ENCODE measurements at places on chromosomes 4 and X.

- no peak for DNase-seq
Observed at GRCh38 chrX:51641421-51642021, 22.8 kb upstream of the CENPVL3 start.

GRCh38 chrX:68930542-68931317 is 101.9 kb downstream of the EFNB1 start:
- no peak for DNase-seq

- no peak for DNase-seq
Observed at GRCh38 chr4:67052814-67053675, 492.3 kb downstream of the CENPC start.

- DNase-seq: no peak
Observed at GRCh38 chrX:50718776-50719175, 95.2 kb downstream of the SHROOM4 start.

GRCh38 chr4:110484767-110485166 is 8.8 kb downstream of the ENPEP start:
- no peak for DNase-seq

DNA sequence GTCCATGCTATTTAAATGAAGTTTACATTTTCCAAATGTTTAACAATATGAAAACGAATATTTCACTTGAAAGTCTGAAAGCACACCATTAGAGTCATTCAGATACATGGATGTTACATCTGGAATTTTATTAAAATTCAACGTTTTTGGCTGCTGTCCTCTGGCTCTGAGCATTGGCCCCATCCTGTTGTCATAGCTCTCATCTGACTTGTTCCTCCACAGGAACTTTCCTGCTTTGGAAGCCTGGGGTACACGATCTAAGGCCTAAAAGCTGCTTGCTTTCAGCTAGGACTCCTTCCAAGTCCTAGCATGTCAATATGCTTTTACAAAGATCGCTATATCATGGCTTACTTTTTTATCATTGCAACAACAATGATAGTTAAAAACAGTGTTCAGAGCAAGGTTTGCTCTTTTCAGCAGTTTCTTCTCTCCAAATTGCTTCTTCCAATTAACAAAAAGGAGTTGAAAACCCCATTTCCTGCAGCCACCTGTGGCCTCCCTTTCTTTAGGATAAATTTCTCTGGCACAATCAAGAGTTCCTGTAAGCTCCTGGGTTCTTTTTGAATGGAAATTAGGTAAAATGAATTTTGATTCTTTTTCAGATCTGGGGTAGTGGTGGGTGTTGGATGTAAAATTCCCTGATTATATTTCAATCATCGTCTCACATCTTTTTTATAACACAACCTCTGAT is 413.4 kb upstream of the AGA start:
- no peak for DNase-seq

- no peak for DNase-seq
Observed at GRCh38 chr4:148205476-148205875, 236.7 kb downstream of the NR3C2 start.

GRCh38 chr4:107133965-107134653 is 98.0 kb upstream of the DKK2 start:
- DNase-seq: no peak

GRCh38 chr4:18980516-18981233 is 959.1 kb upstream of the LCORL start:
- no peak for DNase-seq

DNA sequence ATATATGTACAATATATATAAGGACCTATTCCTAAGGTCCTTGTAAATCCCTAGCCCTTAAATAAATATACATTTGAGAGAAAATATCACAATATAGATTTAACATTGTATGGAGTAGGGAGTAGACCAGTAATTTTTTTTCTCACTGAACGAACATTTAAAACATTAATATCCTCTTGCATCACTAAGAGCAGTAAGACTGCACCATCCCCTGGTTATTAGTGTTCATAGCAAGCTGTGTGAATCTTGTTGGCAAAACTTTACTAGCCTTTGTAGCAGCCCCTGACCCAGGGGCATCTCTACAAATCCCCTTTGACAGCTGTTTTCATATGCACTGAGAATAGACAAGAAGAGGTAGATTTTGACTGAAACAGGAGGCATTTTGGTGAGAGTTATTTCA is 146.5 kb downstream of the IL1RAPL2 start:
- no peak for DNase-seq

DNA sequence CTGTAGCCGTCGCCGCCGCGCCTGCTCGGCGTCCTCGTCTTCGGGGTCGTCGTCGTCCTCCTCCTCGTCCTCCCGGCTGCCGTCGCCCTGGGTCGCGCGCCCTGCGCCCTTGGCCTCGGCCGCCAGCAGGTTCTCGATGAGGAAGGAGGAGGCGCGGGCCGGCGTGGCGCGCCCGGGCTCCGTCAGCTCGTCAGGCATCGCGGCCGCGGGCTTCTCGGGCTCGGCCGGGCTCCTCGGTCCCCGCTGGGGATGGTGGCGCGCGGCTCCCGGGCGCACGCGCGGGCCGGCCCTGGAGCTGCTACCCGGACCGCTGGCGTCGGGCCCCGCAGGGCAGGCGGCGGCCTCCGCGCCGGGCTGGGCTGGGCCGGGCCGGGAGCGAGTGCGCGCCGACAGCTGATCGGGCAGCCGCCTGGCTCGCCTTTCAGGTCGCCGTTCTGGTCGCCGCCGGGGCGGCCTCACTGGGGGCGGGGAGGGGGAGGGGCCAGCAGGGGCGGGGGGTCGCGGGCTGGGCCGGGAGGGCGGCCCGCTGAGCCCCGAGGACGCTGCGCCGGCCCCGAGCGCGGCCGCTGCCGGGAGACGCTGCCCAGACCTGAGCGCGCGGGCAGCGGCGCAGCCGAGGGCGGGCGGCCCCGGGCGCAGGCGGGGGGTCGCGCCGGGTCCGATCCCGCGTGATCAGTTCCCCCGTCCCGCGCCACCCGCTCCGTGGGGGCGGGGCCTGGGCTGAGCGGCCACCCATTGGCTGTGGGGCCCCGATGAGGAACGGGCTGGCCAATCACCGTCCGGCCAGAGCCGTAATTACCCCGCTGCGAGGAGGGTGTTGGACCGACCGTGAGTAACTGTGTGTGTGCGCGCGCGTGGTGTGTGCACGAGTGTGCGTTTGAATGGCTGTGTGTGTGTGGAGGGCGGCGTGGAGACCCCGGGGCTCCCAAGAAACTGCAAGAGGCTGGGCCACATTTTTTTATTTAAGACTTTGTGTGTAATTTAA is at the start of gene HMX1:
Gene HMX1, minus strand, starts transcription at position 423 of the 985 bp plus-strand sequence. Its CDS starts 225 bp downstream, at position 198.
- peak; percentile 51 for DNase-seq

GRCh38 chrX:63404332-63404731 is 53.2 kb upstream of the SPIN4 start:
- DNase-seq: no peak

DNA sequence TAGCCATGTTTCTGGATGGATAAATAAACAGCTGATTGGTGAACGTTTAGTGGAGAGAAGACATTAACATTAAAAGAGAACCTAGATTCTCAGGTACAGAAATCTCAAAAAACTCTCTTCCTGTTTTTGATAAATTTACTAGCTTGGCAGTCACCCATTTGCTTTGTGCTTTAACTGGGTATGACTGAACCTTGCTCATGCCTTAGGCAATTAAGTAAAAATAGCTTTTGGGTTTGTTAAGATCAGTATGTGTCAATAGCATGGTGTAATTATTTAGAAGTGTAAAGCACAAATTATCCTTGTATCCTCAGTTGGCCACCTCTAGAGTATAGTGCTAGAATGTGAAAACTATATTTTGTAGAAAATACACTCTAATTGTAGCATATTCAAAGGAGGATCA is 200.0 kb downstream of the CFAP299 start:
- DNase-seq: no peak

GRCh38 chr4:118985170-118986000 is 96.7 kb downstream of the SYNPO2 start:
- no peak for DNase-seq

GRCh38 chr4:89296896-89297295 is 10.7 kb downstream of the GPRIN3 start:
- DNase-seq: no peak

- DNase-seq: no peak
Observed at GRCh38 chr4:108078024-108078733, 88.5 kb downstream of the HADH start.

- DNase-seq: no peak
Observed at GRCh38 chr4:92618968-92619367, 315.2 kb downstream of the GRID2 start.

DNA sequence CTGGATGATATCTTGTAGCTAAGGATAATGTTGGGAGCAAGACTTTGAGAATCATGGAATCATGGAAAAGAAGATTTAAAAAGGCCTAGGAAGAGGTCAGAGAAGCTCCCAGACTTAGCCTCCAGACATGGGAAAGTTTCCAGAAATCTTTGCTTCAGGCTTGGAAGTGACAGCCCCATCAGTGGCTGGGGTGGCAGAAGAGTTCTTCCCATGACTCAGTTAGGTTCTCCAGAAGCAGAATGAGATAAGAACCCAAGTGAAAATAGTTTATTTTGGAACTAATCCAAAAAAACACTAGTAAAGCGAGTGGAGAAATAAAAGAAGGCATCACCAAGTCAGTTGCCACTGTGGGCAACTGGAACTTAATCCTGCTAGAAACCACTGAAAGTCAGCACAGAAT is 506.9 kb downstream of the MID1IP1 start:
- DNase-seq: no peak

DNA sequence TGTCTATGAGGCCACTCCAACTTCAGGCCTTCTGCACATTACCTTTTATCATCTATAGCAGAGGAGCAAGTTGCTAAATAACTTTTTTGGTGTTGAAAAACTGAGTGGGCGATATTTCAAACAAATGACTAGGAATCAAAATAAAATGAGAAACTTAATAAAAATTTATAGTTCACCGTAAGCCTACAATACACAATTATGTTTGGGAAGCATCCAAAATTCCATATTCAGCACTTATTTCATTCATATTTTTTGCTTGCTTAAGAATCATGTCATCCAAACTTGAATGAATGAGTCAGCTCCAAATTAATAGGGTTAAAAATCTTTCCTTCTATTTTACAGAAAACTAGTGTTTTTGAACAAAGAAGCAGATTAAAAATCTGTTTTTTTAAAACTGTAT is 119.1 kb downstream of the SH3RF1 start:
- no peak for DNase-seq

DNA sequence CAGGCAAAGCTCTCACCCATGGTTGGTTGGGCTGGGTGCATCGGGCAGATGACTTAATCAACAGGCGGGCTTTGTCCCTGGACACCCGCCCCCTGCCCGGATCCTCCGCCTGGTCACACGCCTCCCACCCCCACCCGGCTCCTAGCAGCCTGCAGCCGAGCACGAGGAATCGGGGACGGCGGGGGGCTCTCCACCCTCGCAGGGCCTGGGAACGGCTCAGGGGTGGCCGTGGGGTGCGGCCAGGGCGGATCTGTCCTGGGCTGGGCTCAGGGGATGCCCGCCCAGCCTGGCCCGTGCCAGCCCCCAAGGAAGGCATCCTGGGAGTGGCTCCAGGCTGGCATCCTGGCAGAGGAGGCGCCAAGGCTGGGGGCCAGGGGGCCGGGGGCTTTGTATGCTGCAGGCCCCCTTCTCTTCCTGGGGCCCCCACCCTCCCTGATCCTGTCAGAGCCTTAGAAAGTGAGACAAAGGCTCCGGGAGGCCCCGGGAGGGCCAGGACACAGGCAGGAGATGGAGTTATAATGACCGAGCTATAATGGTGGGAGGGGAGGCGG is 32.5 kb upstream of the FGFR3 start:
- peak; percentile 71 for DNase-seq

GRCh38 chr4:152220201-152220666 is 315.7 kb downstream of the FBXW7 start:
- no peak for DNase-seq

- DNase-seq: peak; percentile 64
Observed at GRCh38 chr4:152045807-152046571, 285.2 kb upstream of the GATB start.

DNA sequence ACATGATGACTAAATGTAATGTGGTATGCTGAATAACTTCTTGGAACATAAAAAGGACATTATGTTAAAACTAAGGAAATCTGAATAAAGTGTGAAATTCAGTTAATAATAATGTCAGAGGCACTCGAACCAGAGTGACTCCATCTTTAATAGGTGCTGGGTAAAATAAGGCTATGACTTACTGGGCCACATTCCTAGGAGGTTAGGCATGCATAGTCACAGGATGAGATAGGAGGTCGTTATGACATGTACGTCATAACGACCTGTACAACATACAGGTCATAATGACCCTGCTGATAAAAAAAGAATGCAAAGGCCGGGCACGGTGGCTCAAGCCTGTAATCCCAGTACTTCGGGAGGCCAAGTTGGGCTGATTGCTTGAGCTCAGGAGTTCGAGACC is 28.9 kb upstream of the OPHN1 start:
- no peak for DNase-seq

- DNase-seq: no peak
Observed at GRCh38 chr4:26207631-26208030, 113.2 kb upstream of the RBPJ start.

DNA sequence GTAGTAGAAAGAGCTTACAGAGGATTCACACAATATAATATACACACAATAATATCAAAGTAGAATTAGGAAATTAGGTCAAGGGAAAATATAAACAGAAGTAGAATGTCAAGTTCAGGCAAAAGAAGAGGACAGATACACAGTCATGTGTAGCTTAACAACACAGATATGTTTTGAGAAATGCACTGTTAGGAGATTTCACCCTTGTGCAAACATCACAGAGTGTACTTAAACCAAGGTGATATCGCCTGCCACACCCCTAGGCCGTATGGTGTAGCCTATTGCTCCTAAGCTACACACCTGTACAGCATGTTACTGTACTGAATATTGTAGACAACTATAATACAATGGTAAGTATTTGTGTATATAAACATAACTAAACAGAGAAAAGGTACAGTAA is 110.0 kb upstream of the EDNRA start:
- no peak for DNase-seq

Measured in lung (tissue), 17 donors.